ENCODE measurements at places on chromosomes 13 and 19.

- no peak for DNase-seq
These were observed 202.2 kb downstream of the SUCLA2 start for GRCh38 chr13:47798906-47799305.

DNA sequence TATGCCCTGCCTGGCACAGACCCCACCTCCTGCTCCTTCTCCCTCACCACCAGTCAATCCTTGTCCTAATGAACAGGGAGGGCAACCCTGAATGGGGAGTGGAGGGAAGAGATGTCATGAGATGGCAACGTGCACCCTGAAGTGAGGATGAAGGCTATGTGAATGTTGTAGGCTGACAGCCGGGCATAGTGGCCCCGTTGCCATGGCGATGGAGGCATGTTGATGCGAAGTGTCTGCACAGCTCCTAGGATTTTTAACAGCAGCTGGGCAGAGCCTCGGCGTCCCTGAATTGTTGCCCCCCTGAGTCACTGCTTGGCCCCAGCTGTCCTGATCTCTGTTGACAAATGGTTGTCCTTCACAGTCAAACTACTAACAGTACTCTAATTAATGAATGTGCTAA is 4.8 kb upstream of the ALOX5AP start:
- DNase-seq = no peak

DNA sequence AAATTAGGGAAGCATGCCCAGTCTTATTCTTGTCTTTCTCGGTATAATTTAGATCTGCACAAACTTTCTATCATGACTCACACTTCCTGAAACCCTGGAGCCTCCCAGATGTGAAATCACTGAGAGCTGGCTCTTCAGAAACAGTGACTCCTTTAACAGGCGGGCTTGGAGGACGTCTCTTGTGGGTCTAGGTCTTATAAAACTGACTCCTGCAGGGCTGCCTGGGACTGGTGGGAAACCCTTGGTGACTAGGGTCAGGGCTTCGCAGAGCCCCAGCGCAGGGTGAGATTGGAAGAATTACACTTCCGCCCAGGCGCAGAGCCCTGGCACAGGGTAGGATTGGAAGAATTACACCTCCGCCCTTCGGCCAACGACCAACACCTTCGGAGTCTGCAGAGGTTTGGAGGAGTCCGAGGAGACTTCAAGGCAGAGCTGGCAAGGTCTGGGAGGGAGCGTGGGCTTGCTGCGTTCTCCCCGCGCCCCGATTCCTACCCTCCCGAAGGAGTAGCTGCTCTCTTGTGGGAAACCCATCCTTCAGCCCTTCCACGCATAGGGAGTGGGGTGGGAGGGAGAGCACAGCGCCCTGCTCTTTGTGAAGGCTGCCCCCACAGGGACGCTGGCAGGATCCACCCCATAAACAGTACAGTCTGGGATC is 43.4 kb upstream of the MAP3K10 start:
- DNase-seq = no peak

DNA sequence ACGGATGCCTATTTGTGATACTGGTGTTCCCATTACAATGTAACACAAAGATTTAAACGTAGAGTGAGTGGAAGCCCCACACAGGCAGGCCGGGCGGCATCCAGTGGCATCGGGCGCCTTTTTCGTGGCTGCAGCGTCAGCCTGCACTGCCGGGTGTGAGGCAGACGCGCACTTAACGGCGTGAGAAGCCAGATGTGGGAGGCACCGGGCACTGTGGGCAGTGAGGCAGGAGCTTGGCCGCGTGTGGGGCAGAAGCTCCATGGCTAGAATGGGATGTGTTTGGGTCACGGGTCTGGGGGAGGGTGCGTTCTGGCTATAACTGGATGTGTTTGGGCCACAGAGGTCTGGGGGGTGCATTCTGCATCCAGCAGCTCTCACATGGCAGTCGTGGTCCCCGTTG is 63.1 kb upstream of the F7 start:
- DNase-seq = no peak

GRCh38 chr13:71771144-71771543 is 95.9 kb downstream of the DACH1 start:
- no peak for DNase-seq

DNA sequence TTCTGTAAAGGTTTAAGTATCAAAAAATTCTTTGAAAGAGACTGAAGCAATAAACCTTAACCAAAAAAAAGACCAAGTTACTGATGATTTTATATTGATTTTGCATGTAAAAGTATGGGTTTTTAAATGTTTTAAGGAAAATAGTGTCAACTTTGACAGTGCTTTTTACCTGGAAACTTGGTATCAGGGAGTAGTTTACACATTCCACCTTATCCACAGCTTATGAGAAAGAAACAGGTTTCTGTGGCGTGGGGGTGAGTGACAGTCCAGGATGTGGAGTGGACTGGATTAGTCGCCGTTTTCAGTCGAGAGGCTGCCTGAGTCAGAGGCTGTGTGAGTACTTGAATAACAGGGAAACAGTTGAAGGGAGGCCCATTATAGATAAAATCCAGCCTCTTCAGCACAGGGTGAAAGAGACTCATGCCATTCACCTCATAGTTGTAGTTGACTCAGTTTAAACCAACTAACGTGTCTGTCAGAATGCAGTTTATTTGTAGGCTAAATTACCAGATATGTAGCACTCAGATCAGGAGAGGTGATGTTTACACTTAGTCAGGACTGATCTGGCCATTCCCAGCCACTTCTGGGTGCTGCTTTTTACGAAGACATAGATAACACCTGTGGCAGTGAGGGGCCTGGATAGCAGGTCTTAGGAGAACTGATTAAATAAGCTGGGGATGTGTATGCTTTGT is 595 bp upstream of the GPR183 start:
- peak; percentile 38 for DNase-seq

DNA sequence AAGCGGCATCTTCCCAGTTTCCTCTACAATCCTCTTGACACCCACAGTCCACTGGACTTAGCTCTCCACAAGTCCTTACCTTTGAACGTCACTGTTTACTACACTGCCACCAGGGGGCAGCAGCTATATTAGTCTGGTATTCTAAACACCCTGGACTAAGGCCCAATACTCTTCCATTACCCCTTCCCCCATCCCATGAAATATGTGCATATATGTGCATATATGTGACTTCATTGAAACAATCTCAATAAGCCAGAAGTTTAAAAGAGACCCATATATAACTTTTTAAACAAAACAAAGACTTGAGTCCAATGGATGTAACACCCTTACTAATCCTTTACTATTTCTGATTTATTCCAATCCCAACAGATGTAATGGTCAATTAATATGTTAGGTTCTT is 15.5 kb downstream of the GGACT start:
- no peak for DNase-seq

DNA sequence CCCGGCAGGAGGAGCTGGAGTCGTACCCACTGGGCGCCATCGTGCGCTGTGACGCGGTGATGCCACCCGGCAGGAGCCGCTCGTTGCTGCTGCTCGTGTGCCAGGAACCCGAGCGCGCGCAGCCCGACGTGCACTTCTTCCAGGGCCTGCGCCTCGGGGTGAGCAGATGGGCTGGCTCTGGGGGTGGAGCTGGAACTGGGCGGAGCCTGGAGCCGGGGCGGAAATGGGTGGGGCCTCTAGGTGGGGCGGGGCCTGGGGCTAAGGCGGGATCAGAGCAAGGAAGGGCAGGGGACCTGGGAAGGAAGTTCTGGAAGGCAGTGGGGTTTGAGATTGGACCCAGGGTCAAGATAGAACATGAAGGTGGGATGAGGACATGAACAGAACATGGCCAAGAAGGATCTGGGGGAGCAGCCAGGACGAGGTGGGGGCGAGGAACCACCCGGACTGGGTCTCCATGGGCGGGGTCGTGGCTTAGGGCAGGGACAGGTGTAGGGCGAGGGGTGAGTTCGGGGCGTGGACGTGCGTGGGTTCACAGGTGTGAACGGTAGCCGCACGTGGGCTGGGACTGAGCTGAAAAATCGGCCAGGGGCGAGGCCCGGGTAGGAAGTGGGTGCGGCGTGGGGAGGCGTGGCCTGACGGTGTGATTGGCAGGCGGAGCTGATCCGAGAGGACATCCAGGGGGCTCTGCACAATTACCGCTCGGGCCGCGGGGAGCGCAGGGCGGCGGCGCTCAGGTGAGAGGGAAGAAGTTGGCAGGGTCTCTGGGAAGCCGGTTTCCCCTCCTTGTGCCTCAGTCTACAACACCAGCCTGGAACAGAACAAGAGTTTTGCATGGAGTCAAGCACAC is 4.7 kb downstream of the EPS8L1 start:
- DNase-seq = peak; percentile 73

DNA sequence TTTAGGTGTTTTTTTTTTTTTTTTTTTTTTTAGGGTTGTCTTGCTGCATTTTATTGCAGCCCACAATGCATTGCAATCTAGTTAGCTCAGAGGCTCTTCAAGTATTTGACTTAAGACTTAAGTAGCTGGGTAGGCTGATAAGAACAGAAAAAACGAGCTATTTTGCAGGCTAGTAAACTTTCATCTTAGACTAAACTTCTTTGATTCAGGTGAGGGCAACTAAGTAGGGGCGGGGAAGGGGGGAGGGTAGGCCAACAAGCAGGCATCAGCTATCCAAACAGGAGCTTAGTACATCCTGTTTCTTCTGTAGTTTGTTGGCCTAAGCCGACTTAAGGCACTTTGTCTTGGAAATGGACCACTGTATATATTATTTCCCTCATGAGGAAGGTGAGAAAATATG is 4.9 kb upstream of the TDRD3 start:
- no peak for DNase-seq

- DNase-seq = peak; percentile 59
These were observed 2.2 kb upstream of the TSPAN16 start for GRCh38 chr19:11293433-11294389.

GRCh38 chr13:94706101-94706842 is 6.1 kb downstream of the SOX21 start:
- DNase-seq = no peak

DNA sequence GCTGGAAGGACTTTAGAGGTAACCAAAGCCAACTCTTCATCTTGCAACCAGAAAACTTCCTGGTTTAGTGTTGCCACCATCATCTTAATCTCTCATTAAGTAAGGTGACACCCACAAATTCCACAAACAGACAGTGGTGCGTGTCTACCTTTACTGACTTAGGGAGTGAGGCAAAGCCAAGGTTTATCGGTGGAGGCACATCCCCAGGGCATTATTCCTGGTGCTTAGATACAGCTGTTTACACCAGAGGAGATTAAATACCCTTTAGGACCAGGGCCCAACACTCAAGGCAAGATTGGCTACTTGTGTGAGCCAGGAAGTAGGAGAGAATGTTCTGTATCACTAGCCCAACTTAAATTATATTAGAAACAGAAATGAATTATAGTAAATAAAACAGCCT is 9.5 kb downstream of the STOML3 start:
- no peak for DNase-seq

- no peak for DNase-seq
These were observed 43.6 kb downstream of the GADD45B start for GRCh38 chr19:2519482-2519881.

DNA sequence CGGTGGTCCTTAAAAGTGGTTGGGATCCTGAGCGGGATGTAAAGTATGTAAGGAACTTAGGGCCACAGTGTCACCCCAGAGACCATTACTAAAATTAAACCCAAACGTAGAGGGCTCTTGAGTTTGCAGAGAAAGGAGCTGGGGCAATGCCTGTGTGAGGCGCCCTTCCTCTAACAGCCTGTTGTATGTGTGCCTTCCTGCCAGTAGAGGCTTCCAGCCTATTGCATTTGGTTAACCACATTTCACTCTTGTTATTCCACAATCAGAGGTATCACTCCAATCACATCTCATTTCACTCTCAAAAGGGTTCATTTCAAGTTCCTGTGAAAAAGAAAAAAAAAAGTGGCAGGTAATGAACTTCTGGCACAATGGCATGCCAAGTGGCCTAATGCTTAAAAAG is 29.4 kb downstream of the DIAPH3 start:
- DNase-seq = no peak

GRCh38 chr13:44301639-44302015 is 72.0 kb upstream of the SERP2 start:
- no peak for DNase-seq

- no peak for DNase-seq
These were observed 26.2 kb downstream of the INSR start for GRCh38 chr19:7267792-7268704.

GRCh38 chr13:39397226-39397895 is 205.6 kb downstream of the LHFPL6 start:
- no peak for DNase-seq

DNA sequence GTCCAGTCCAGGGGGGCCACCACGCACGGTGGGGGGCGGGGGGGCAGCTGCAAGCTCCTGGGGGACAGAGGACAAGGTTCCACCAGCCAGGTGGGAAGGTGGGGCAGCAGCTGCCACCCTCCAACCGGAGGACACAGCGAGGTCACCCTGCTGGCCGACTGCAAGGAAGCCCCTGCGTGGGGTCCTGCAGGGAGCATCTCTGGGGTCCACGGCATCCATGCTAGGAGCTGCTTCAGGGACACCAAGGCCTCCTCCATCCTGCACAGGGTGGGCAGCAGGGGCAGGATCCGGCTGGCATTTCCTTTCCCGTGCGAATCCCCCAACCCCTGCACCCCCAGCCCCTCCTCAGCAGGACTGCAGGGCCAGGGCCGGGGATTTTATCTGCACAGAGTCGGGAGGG is 8.3 kb upstream of the KLF16 start:
- no peak for DNase-seq

- DNase-seq = no peak
These were observed 3.8 kb downstream of the NPAS1 start for GRCh38 chr19:47023448-47023794.

GRCh38 chr19:48203794-48204628 is 33.5 kb downstream of the ZSWIM9 start:
- peak; percentile 98 for DNase-seq

GRCh38 chr19:2148482-2149135 is 2.8 kb downstream of the AP3D1 start:
- DNase-seq = no peak

DNA sequence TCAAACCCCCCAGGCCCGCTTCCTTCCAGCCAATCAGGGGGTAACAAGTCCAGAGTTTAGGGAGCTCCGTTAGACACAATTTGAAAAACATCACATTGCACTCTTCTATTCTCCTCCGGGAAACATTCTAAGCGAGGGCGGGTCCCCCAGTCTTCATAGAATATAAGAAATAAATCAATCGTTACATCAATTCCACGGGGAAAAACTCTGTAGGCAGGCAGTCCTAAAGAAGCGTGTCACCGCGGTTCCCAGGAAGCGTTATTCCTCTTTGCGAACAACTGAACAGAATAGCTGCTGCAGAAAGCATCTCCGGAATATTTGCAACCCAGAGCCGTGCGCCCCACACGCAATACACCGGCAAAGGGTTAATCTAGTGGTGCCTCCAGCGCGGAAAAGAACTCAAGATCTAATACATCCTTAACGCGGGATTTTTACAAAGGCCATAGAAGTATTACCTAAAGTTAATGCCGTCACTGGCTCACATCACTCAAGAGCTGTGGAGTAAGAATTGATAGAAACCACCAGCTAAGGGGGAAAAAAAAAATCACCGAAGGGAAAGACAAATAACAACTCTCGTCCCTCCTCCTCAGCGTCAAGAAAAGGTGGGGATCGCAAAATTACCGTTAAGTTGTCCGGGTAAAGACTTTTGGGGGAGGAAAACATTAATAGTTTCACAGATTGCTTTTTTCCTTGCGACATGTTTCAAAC is 65.1 kb downstream of the KCNRG start:
- DNase-seq = no peak

DNA sequence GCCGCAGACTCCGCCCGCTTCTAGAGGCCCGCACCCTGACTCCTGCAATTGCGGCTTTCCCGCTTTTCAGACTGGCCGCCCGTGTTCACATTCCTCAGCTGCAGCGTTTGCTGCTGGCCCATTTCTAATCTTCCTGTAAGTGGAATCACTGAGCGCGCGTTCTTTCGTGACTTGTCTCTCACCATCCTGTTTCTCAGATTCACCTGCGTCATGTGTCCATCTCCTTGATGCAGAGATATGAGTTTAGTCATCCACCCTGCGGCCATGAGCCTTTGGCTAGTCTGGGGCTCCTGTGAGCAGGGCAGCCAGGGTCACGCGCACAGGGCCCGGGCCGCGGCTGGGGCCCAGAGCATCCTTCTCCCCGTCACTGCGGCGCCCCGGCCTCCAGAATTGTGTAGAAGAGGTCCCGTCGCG is 110.0 kb downstream of the CRYL1 start:
- no peak for DNase-seq

All from NCI-H2029 treated with DMSO at 0.1 percent for 48 hours (cell line).